Hepatocyte (in vitro differentiated cells): ENCODE measurements at places on chromosomes 16 and 17. TPM values are rescaled to one million over a fixed set of nuclear protein-coding genes. Genes with fewer than 3 reads are reported as not detected.

- peak overlapping the region; percentile 76 for H3K27ac ChIP-seq
- no peaks in the 10 kb centered on the region for H3K36me3 ChIP-seq
- H3K4me1 ChIP-seq, result peaks cover 12% of the 10 kb centered on the region
Measured at GRCh38 chr16:69386596-69386995, 789 bp upstream of the TERF2 start.

AURKB gene
- total RNA-seq, result 9.3 and 9.9 TPM in 2 replicates

DNA sequence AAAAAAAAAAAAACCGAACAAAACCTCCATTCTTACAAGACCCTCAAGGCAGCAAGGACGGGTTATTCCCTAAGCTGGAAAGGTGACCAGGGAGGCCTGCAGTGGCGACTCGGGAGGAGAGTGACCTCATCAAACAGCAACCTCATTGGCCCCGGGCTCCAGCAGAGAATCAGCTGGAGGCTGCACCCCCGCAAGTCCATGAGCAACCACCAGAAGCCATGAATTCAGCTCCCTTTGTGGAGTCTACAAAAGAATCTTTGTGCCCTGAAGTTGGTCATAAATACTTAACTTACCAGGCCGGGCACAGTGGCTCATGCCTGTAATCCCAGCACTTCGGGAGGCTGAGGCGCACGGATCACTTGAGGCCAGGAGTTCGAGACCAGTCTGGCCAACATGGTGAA is 80.9 kb upstream of the CREBBP start:
- no peak overlapping the region for H3K4me3 ChIP-seq
- no peaks in the 10 kb centered on the region for H3K27me3 ChIP-seq
- H3K36me3 ChIP-seq, result no peaks in the 10 kb centered on the region
- DNase-seq, result no peak
- peaks cover 2% of the 10 kb centered on the region for H3K4me1 ChIP-seq

MILR1 gene
- 0.47 TPM in 1 of 2 replicates, not detected in the other for total RNA-seq

GRCh38 chr17:8162997-8163977 is 539 bp upstream of the VAMP2 start:
- peak overlapping the region; percentile 100 for H3K27ac ChIP-seq
- peak overlapping the region; percentile 54 for H3K4me3 ChIP-seq
- peak; percentile 39 for DNase-seq
